ENCODE measurements at places on chromosomes 16 and 17. TPM values are rescaled to one million over a fixed set of nuclear protein-coding genes. Genes with fewer than 3 reads are reported as not detected.
A peak's percentile ranks its signal among the peaks of the same experiment; 100 is the strongest.

Gene BIRC5
- total RNA-seq, result 3.1 TPM

Gene METTL2A
- total RNA-seq, result 30.0 TPM

Gene GLIS2
- 0.77 TPM for total RNA-seq

Gene ZSCAN10
- not detected for total RNA-seq

Gene TMEM219
- total RNA-seq, result 49.8 TPM

Gene PRDM7
- total RNA-seq, result not detected

Gene HIC1
- 0.64 TPM for total RNA-seq

Gene SSTR5
- not detected for total RNA-seq

Gene NACA2
- not detected for total RNA-seq

Gene POLDIP2
- 59.8 TPM for total RNA-seq

Gene LHX1
- total RNA-seq, result not detected

Gene TMC5
- total RNA-seq, result 3.5 TPM

DNA sequence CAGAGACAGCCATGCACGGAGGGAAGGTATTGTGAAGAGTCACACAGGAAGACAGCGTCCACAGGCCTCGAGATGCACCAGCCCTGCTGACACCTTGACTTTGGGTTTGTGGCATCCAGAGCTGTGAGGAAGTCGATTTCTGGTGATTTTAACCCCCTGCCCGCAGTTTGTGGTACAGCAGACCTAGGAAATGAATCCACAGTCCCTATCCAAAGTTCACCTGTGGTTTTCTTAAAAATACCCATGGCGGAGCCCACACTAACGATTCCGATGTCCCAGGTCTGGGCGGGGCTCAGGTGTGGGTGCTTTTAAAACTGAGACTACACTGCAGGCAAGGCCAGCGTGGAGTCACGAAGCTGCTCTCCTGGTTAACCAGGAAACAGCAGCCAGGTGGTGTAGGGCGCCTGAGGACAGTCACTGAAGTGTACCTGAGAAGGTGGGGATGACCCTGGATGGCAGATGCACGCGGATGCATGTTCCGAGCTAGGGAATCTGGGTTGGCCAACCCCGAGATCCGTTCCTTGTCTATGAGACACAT is 14.4 kb upstream of the MEAK7 start:
- DNase-seq, result no peak

DNA sequence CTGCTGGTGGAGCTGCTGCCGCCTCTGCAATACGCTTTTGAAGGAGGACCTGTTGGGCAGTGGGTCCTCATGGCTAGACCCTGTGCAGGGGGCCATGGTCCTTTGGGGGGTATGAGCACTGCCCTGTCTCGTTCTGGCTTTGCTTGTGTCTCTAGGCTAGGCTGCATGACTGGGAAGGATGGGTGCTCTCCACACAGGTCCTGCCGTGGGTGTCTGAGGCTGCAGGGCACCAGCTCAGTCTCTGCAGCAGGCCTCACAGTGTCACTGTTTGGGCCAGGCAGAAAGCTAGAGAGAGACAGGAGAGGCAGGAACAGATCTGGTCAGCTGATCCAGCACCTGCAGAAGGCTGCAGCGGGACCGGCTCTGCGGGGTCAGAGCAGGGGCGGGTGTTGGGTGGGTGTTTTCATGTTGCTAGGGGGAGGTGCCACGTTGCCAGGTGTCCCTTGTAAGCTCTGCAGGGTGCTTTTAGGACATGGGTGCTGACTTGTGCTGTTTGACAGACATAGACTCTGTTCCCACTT is 111.4 kb downstream of the SNX29 start:
- no peak for DNase-seq

- DNase-seq, result no peak
These were observed 6.2 kb downstream of the COL1A1 start for GRCh38 chr17:50194934-50195865.

DNA sequence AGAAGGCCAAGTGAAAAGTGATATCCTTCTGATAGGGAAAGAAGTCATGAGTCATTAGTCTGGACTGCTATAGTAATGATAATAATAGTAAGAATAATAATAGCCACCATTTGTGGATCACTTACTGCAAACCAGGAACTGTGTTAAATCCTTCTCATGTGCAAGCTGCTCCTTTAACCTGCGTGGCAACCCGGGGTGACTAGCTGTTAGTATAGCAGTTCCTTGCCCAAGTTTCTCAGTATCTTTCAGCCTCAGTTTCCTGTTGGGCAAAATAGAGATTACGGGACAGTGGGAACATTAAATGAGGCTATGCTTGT is 129.5 kb downstream of the CDH13 start:
- DNase-seq, result peak; percentile 58

DNA sequence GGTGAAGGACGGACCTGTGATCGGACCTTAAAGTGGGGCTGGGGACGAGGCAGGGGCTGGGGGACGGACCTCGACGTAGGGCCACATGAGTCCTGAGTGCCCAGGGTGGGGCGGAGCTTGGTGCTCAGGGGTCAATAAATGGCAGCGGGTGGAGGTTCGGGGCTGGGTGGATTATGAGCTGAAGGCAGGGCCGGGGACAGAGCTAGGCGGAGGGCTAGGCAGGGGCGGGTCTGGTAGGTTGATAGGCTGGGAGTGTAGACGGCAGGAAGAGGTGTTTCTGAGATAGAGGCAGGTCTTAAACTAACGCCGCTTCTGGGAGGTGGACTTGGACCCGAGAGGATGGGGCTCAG is 733 bp downstream of the CHRNB1 start:
- peak; percentile 37 for DNase-seq

DNA sequence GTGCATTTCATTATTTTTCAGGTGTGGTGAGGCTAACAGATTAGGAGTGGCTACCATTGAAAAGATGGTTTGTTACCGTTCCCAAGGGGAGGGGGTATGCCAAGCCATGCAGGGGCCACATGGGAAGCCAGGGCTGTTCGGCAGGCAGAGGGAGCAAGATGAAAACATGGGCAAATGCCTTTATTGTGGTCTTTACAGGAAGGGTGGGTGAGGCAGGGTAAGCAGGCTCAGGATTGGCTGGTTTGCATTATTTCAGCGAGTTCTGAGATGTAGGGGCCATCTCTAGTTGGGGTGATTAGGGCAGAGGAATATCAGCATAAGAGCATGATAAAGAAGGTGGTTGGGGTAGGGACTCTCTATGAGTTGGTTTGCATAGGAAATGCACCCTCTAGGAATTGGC is 117.6 kb downstream of the CCT6B start:
- DNase-seq, result no peak

DNA sequence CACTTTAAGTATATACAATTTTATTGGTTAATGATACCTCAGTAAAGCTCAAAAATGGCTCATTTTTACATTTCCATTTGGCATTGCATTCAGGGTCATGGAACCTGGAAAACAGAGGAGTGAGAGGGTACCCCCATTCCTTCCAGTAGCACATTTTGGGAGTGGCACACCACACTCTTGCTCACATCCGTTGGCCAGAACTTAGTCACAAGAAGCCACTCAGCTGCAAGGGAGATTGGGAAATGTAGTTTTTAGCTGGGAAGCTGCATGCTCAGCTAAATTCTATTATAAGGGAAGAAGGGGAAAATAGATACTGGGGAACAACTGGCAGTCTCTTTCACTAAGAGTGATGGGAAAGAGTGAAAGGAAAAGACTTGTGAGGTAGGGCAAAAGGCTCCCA is 102.5 kb upstream of the TMEM97 start:
- DNase-seq, result peak; percentile 80

DNA sequence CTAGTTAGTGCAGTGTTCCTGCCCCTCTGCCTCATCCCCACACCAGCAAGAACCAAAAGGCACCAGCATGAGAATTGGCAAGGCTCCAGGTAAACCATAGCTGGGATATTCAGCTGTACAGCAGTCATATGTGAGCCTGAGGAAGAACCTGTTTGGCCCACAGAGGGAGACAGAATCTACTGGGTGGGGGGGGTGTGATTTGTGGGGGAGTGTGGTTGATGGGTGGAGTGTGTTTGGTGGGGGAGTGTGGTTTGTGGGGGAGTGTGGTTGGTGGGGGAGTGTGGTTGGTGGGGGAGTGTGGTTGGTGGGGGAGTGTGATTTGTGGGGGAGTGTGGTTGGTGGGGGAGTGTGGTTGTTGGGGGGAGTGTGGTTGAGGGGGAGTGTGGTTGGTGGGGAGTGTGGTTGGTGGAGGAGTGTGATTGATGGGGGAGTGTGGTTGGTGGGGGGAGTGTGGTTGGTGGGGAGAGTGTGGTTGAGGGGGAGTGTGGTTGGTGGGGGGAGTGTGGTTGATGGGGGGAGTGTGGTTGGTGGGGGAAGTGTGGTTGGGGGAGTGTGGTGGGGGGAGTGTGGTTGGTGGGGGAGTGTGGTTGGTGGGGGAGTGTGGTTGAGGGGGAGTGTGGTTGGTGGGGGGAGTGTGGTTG is 19.5 kb downstream of the MINK1 start:
- DNase-seq, result peak; percentile 68

- no peak for DNase-seq
These were observed 10.2 kb downstream of the RSPRY1 start for GRCh38 chr16:57196286-57196685.

DNA sequence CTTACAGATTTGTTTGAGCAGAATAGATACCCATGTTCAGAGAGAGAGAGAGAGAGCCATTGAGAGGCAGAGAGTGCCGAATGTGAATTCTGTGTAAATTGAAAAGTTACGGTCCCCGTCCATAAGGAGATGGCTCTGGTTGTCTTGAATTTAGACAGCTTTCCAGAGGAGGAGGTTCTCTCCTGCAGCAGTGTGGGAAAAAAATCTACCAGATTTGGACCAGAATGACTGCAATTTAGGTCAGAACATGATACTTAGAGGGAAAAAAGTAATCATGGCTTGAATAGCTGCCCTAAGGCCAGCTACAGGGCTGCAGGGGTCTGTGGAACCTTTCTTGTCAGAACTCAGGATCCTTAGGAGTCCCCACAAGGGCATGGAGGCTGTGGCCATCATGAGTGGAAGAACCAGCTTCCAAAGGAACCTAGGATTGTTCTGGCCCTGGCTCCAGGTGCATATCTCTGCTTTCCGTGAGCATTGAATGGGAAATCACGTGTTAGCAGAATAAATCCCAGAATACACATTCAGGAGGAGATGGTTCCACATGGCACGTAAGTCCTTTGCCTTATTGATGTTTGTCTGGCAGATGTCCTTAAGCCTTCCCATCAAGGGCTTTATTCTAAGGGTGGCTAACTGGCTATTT is 13.0 kb downstream of the PITPNC1 start:
- no peak for DNase-seq

- no peak for DNase-seq
These were observed 646.1 kb downstream of the CDH11 start for GRCh38 chr16:64475627-64476351.

- no peak for DNase-seq
These were observed 115.7 kb upstream of the IRX3 start for GRCh38 chr16:54402270-54402669.

GRCh38 chr17:74814453-74814852 is 38.3 kb upstream of the NAT9 start:
- DNase-seq, result no peak

DNA sequence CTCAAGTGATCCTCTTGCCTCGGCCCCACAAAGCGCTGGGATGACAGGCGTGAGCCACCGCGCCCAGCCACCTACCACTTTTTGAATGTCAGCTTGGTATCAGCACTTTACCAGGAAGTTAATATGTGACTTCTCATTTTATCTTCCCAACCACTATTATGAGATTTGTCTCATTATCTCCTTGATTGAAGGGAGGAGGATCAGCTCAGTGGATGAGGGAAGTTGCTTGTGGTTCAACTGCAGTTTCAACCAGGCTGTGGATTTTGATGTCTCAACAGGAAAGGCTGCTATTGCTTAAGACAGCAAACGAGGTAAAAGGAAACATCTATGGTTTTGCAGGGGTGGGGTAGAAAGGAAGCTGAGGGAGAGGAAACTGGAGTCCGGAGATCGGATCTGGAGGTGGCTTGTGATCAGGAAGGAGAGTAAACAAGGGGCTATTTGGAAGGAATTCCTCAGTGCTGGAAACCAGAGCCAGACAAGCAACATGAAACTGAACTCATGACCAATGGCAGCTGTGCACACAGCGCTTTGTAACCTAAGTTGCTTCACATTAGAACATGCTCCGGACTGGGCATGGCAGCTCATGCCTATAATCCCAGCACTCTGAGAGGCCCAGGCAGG is 180.5 kb downstream of the VPS53 start:
- no peak for DNase-seq

GRCh38 chr17:77480199-77480508 is 339.4 kb downstream of the SEC14L1 start:
- DNase-seq, result no peak

DNA sequence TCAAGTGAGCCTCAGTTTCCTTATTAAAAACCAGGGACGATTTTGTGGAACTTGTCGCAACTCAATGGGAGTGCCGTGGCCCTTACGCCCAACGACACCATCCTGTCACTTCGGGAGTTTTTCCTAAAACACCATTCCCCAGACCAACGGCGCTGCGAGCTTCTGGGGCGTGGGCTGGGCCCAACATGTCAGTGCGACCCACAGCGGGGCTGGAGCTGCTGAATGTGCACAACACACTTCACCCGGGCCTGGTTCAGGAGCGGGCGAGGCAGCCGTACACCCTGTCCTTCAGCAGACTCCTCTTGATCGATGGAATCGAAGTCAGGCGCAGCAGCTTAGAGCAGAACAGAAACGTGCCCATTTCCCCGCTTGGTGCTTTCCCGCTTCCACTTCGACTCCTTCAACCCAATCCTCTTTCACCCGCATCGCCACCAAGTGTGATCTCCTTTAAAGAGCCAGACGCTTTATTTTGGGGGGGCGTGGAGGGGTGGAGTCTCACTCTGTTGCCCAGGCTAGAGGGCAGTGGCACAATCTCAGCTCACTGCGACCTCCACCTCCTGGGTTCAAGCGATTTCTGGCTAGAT is 13.2 kb upstream of the SLC7A5 start:
- no peak for DNase-seq

GRCh38 chr16:28846933-28847273 is 755 bp upstream of the TUFM start:
- no peak for DNase-seq

Measured in bronchial epithelial cell (primary cell).